ENCODE measurements at places on chromosomes 13 and 19. TPM values are rescaled to one million over a fixed set of nuclear protein-coding genes. Genes with fewer than 3 reads are reported as not detected.
A peak's percentile ranks its signal among the peaks of the same experiment; 100 is the strongest.

Gene MAMSTR
- total RNA-seq: 0.37 TPM

Gene CCDC70
- total RNA-seq: not detected

- no peak for DNase-seq
Observed at GRCh38 chr13:60009300-60010253, 154.2 kb downstream of the DIAPH3 start.

DNA sequence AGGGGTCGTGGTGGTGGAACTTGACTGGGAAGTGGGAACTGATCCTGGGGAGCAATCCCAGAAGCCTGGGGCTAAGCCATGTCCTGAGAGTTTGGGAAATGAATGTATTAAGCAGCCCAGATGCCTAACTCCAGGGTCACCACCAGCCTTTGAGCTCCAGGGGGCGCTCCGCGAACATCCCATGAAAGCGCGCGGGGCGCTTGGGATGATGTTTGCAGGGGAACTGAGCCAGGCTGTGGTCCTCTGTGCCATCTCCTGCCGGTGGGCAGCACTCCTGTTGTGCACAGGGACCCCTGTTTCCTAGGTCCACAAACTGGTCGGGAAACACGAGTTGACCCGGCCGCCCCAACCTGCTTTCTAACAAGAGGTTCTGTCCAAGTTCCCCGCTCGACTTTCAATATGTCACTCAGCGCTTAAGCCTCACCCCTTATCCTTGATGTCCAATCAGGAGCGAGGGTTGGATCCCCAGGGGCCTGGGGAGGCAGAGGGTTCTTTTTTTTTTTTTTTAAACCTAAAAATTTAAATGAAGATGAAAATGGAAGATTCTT is 14.4 kb downstream of the LEUTX start:
- peak; percentile 45 for DNase-seq

Gene C5AR1
- 0.68 TPM for total RNA-seq

- DNase-seq: no peak
Observed at GRCh38 chr13:106475852-106476251, 59.6 kb downstream of the EFNB2 start.

Gene OVOL3
- not detected for total RNA-seq

Gene GSX1
- not detected for total RNA-seq

DNA sequence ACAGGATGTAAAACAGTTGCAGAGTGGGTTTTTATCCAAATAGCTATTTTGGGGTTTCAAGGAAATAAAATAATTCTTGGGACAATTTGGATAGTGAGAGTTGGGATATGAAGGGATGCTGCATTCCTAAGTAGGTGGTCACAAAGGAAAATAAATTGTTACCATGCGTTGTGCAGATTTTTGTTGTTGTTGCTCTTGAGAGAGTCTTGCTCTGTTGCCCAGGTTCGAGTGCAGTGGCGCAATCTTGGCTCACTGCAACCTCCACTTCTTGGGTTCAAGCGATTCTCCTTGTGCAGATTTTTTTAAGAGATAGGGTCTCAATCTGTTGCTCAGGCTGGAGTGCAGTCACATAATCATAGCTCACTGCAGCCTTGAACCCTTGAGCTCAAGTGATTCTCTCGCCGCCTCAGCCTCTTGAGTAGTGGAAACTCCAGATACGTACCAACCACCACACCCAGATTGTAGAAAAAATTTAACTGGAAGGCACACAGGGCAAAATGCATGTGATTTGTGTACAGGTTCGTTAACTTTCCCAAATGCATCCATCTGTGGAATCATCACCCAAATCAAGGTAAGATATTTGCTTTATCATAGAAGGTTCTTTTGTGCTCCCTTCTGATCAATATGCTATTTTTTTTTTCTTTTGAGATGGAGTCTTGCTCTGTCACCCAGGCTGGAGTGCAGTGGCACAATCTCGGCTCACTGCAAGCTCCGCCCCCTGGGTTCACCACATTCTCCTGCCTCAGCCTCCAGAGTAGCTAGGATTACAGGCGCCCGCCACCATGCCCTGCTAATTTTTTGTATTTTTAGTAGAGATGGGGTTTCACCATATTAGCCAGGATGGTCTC is 16.0 kb downstream of the SLC1A5 start:
- DNase-seq: no peak

DNA sequence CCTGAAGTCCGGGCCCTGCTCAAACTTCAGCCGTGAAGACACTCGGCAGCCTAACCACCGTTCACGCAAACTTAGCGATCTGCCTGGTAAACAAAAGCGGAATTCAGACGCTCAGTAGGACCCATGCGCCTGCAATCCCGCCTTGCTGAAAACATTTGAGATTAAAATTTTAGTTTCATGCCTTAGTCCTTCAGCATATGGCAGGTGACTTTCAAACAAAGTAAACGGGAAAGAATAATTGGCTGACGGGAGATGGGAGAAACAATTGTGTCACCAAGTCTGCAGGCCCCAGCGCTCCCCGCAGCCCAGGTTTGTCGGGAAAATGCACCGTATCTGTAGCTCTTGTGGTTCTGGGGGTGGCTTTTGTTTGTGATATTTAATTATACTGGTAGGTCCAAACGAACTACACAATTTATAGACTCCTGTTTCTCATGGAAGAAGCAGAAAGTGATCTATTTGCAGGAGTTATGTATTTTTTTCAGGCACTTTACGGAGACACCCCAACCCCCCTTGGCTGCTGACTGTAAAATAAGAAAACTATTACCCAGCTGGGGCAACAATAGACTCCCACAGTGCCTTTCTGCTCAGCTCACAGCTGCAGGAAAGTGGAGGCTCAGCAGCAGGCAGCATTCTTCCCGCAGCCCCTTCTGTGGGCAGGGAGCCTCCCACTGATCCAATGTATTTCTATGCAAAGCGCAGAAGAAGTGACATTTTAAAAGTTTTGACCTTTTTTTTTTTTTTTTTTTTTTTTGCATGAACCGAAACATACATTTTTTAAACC is 94.8 kb downstream of the SOX1 start:
- no peak for DNase-seq

DNA sequence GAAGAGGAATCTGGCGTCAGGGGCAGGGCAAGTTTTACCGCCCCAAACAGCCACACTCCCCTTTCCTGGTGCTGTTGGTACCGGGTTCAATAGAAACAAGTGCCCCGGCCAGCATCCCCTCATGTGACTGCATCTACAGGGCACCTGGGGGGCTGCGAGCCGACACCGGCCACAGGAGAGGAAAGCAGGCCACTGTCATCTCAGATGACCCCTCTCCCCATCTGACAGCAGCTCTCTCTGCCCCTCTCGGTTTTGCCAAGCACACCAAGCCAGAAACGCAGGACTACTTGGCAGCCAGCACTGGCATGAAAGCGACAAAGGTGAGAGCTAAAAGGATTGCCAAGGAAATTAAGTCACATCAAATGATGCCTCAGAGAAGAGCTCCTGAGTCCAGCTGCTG is 37.1 kb downstream of the MLLT1 start:
- peak; percentile 82 for DNase-seq

- DNase-seq: no peak
Observed at GRCh38 chr13:77536358-77536757, 852 bp downstream of the SCEL start.

DNA sequence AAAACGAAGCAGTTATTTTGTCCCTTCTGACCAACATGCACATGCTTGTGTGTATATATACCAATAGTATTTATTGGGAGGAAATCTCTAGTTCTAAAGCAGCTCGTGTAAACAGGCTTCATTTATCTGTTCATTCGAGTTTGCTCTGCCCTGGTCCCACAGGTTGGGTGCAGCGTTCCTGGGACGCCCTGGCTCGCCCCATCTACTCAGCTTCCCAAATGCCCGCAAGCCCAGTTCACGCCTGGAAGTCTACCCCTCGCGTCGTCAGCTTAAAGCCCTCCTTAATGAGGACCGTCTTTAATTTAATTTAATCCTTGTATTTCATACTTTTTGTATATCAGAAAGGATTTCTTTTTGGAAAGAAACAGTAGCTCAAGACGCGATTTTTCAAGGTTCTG is 604 bp downstream of the THSD1 start:
- DNase-seq: no peak

DNA sequence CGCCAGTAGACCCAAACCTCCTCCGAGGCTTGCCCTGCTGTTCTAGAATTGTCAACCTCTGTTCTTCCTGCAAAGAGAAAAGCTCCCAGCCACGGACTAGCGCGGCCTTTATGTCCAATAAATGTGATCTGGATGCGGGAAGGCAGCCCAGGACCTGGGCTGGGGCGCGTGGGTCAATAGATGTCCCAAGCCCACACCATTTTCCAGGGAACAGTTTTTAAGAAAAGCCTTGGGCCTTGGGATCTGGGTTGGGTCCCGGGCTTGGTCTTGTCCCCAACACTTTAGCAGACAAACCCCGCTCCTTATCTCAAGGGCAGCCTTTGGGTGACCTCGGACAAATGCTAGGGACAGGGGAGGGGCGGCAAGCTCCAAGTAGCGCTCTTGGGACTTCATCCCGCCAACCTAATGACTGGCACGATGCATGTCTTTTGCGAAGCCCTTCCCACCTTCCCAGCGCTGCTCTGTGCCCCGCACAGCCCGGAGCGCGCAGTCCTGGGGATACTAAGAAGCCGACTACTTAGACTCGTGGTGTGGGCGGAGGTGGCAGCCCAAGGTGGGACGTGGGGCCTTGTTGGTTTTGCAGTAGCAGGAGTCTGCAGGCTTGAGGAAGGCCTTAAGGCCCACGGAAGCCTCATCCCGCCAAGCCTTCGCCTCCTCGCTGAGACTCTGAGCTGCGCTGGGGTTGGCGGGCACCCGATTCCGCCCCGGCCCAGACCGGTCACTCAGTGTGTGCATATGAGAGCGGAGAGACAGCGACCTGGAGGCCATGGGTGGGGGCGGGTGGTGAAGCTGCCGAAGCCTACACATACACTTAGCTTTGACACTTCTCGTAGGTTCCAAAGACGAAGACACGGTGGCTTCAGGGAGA is 10.8 kb downstream of the SOX21 start:
- DNase-seq: no peak

DNA sequence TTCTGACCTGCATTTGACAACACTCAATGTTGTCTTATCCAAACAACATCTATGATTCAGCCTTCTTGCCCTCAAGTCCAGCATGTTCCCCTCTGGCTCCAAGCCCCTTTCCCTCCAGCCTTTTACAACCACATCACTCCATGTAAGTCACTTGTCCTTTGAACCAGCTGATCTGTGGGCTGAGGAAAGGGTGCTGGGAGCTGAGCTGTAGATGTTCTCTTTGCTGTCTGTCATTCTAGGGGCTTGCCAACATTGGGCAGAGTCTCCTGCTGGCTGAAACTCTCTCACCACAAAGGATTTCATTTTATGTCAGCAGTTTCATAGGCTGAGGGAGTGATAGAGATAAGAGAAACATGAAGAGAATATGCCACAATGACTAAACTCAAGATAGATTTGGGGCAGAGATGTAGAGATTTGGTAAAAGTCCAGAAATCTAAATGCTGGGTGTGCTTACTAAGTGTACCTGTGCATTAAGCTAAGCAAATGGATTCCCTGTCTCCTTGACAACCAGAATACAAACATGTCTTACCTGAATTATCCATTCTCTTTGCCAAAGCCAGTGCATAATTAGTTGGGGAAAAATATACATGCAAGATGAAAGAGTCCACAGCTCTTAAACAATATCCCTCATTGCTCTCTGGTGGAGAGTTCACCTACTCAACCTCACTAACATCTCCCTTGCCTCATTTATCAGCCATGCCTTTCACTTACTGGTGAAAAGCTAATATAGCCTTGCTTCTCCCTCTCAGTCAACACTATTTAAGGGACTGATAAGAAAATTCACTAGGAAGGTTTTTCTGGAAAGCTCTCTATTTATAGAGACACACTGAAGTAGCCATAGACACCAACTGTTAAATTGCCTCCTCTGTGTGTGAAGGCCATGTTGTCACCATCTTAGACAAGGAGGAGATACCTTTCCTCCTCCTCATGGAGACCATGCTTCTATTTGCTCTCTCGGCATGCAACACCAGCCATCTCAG is 175.5 kb upstream of the SERP2 start:
- DNase-seq: no peak

DNA sequence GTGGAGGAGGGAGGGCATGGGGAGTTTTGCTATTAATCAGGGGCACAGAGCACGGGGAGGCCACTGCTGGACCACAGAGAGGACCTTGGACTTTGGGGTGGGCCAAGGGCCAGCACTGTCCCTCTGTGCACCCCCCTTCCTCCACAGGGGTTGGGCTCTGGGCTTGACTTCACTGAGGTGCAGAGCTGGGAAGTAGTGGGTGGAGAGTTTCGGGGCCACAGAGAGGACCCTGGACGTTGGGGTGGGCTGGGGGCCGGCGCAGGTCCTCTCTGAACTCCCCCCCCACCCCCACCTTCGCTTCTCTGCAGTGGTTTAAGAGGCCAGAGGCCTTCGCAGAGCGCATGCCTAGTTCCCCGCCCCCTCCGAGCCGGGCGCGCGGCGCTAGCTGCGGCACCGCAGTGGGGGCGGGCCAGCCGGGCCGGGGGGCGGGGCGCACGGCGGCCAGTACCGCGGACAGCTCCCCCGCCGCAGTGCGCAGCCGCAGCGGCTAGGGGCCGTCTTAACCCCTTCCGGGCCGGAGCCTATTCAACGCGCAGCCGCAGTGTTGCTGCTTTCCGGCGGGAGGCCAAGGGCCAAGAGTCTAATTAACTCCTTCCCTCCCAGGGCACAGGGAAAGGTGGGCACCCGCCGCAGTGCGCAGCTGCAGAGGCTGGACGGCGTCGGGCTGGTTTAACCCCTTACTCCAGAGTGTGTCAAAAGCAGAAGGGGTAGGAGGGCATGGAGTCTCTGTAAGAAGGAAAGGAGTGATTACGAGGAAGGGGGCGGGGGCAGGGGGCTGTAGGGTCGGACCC is 3.7 kb downstream of the KCNC3 start:
- peak; percentile 86 for DNase-seq

- DNase-seq: no peak
Observed at GRCh38 chr19:36051637-36052036, 2.4 kb downstream of the THAP8 start.

Gene ZBTB7A
- 13.3 TPM for total RNA-seq

DNA sequence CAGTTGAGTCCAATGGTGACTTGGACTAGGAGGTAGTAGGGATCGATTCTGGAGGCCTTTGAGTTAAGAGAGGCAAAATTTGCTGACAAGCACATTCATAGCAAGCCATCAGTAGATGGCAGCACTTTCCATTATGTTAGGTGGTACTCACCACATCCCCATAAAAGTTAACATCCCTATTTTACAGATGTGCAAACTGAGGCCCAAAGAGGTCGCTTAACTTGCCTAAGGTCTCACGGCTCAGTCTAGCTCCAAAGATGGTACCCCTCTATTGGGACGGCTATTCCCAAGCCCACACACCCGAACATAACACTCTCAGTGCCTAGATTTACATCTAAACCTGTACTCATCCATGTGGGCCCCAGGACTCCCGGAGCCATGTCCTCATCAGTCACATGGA is 21.5 kb upstream of the FOSB start:
- peak; percentile 30 for DNase-seq

DNA sequence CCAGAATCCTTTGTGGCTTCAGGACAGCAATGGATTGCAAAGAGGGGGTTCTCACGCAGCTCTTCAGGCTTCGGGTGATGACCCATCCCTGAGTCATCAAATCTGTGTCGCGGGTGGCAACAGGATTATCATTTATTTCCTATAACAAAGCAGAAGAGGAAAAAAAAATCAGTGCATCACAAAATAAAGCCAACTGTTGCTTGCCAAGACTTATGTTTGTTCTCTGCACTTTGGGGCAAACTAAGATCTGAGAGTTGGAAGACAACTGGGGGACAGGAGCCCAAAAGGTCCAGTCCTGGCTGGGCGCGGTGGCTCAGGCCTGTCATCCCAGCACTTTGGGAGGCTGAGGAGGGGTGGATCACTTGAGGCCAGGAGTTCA is 6.4 kb downstream of the GNA15 start:
- no peak for DNase-seq

- DNase-seq: no peak
Observed at GRCh38 chr19:49231389-49231788, 73.8 kb downstream of the TRPM4 start.

GRCh38 chr19:35166100-35167063 is 11.8 kb downstream of the FXYD5 start:
- no peak for DNase-seq

Gene NLRP11
- 1.4 TPM for total RNA-seq
